Cortex of kidney (tissue), 1 donor: ENCODE measurements at places on chromosomes 6 and 20.

DNA sequence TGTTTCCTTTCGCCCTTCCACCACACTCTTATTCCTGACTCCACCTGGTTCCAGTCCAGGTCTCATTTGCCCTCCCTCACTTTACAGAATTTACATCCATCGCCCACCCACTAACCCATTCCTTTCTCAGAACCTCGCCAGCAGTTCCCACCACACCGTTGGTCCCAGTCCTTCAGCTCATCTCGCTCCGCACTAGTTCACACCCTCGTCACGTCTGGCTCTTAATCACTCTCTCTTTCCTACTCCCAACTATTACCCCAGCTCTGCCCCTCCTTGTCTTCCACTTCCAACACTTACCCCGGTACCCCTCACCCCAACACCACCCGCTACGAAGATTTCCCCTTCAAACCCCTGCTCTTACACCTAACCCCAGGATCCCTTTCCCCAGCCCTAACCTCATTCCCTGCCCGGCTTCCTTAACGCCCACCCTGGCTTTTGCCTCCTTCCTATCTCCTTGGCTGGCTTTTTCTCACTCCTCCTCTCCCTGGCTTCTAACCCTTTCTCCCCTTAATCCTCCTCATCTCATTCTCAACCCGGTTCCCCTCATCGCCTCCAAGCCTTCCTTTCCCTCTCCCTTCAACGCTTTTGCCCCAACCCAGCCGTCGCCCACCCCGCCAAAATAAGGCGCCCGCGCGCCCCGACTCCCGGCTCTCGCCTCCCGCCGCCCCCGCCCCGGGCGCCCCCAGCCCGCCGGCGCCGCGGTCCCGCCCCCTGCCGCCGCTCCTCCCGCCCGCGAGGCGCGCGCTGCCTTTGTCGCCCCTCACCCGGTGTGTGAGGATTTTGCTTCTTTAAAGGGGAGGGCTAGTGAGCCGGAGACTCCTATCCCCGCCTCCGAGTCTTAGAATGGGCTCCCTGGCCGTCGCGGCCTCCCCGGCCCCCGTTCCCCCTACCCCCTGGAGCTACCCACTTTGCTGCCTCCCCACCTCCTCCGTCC is 542 bp downstream of the USP49 start:
- DNase-seq, result no peak

DNA sequence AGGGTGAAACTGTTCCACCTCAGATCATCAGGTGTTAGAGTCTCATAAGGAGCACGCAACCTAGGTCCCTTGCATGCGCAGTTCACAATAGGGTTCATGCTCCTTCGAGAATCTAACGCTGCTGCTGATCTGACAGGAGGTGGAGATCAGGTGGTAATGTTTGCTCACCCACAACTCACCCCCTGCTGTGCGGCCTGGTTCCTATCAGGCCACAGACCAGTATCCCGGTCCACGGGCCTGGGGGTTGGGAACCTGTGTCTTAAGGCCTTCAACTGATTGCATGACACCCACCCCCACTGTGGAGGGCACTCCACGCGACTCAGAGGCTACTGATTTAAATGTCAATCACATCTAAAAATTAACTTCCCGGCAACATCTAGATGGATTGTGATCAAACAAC is 411.2 kb upstream of the SULF2 start:
- no peak for DNase-seq

GRCh38 chr20:52941808-52942207 is 30.4 kb upstream of the TSHZ2 start:
- no peak for DNase-seq

GRCh38 chr20:12203399-12203798 is 285.7 kb downstream of the BTBD3 start:
- no peak for DNase-seq

DNA sequence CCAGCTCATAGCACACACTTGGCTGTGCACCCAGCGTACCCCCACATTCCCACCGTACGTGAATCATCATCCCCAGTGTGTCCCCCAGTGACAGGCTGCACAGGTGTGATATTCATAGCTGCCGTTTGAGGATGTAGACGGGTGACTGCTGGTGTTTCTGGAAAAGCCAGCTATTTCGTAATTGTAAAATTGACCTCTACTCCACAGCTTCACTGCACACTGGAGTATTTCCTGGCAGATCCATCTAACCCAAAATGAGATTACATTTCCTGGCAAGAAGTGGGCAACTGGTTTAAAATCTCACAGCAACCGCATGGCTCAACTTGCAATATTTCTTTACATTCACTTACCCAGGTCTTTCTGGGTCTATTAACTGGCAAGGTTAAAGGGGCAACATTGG is 30.3 kb downstream of the CD83 start:
- DNase-seq, result no peak

GRCh38 chr6:128311944-128312570 is 208.3 kb downstream of the PTPRK start:
- no peak for DNase-seq

GRCh38 chr20:48422242-48422960 is 405.4 kb downstream of the PREX1 start:
- no peak for DNase-seq

- no peak for DNase-seq
Measured at GRCh38 chr20:64077876-64078551, 1.3 kb downstream of the RGS19 start.

GRCh38 chr20:8721098-8721497 is 347.8 kb upstream of the PLCB4 start:
- DNase-seq, result no peak

DNA sequence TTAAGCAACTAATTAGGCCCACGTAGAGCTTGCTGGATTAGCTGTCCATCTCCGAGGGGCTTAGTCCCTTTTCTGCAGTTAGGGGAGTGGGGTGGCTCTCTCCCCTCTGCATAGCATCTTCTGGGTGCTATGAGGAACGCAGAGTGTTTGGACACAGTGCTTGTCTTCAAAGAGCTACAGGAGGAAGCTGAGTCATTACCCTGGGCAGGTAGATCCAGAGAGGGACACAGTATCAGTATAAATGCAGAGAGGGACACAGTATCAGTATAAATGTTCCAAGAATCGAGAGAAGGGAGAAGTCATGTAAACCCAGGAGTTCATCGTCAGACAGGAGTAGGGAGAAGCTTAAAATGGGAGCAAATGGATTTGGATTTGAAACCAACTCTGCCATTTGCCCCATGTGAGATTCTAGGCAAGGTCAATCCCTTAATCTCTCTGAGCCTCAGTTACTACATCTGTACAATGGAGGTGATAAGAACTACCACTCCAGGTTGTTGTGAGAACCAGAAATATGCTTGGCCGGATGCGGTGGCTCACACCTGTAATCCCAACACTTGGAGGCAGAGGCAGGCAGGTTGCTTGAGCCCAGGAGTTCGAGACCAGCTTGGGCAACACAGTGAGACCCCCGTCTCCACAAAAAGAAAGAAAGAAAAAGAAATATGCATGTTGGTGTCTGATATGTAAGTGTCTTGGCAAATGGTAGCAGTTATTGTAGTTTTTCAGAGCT is 5.5 kb upstream of the GHRH start:
- no peak for DNase-seq

- no peak for DNase-seq
Measured at GRCh38 chr6:62452586-62452985, 166.6 kb upstream of the KHDRBS2 start.

GRCh38 chr20:5553194-5553815 is 196.9 kb upstream of the SHLD1 start:
- no peak for DNase-seq

- no peak for DNase-seq
Measured at GRCh38 chr20:51661609-51662178, 106.5 kb downstream of the ATP9A start.

- DNase-seq, result no peak
Measured at GRCh38 chr6:125810445-125810844, 19.7 kb downstream of the NCOA7 start.

- DNase-seq, result no peak
Measured at GRCh38 chr6:144053601-144054000, 41.8 kb downstream of the SF3B5 start.

GRCh38 chr6:134287859-134288537 is 29.9 kb downstream of the SGK1 start:
- DNase-seq, result no peak

DNA sequence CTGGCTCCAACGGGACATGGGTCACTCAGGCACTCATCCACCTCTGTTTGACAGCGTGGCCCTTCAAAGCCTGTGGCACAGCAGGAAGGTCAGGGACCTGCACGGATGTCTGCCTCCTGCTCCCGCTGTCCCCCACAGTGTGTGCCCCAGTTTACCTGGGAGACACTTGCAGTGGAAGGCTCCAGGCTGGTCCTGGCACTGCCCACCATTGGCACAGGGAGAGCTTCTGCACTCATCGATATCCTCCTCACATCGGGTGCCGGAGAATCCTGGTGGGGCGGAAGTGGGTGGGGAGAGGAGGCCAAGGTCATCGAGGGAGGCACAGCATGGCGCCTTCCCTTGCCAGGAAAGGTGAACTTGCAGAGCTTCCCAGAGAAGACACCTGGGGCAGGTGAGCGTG is 6.9 kb downstream of the NOTCH4 start:
- DNase-seq, result no peak

- no peak for DNase-seq
Measured at GRCh38 chr20:39072132-39072531, 110.0 kb downstream of the DHX35 start.

- no peak for DNase-seq
Measured at GRCh38 chr6:160116411-160116810, 5.2 kb upstream of the SLC22A1 start.

DNA sequence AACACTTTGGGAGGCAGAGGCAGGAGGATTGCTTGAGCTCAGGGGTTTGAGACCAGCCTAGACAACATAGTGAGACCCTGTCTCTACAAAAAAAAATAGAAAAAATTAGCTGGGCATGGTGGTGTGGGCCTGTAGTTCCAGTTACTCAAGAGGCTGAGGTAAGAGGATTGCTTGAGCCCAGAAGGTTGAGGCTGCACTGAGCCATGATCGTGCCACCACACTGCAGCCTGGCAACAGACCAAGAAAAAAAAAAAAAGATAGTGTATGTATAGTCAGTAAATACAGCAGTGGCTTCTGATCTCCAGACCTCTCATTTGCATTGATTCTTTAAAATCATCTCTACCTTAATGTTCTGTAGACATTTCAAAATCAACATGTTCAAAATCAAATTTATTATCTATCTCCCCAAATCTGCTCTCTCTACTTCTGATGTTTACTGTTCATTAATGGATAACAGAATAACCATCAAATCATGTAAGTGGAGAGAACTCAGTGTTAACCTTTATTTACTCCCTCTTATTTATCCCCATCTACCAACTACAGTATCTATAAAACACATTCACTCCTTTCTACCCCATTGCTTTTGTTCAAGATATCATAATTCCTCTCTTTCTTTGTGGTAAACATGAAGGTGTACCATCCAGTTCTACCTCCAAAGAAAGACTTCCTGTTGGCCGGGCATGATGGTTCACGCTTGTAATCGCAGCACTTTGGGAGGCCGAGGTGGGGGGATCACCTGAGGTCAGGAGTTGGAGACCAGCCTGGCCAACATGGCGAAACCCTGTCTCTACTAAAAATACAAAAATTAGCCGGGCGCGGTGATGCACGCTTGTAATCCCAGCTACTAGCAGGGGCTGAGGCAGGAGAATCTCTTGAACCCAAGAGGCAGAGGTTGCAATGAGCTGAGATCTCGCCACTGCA is 7.7 kb downstream of the PROCR start:
- no peak for DNase-seq

DNA sequence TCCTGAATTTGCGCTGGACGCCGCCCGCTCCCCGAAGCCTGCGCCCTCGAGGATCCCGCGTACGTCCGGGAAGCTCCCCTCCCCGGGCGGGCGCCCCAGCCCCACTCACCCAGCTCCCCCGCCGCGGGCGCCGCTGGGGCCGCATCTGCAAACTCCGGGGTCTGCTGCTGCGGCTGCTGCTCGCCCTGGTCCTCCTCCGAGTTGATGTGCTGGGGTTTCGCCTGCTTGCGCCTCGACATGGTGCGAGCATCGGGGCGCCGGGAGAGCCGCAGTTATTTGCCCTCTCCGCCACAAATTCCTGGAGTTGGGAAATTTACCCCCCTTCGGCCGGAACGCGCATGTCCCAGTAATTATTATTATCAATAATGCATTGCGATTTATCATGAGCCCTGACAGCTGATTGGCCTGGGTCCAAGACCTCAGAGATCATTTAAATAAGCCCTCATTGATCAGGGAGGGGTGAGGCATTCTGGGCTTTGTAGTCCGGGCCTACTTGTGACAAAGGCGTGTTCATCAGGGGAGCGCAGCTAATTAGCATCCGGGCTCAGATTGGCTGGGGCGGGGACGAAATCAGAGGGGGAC is at the start of gene SALL4:
TSS of gene SALL4 (minus strand) at position 352 of the 582 bp plus-strand sequence. CDS start at position 239, 113 bp downstream.
- no peak for DNase-seq

DNA sequence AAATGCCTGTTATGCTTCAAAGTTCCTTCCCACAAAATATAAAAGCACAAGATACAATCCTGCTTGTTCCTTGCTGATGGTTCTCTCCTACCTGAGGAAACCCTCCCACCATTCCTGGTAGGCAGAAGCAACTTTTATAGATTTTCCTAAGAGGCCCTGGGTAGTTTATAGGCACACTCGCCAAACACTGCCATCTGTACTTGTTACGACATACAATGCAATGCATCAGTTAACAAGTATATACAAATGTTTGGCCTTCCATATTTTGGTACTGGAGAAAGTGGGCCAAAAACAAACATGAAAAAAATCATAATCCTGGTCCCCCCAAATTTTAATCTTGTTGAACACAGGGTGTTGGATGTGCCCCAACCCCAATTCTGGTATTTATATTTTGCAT is 16.6 kb downstream of the MCM9 start:
- no peak for DNase-seq

DNA sequence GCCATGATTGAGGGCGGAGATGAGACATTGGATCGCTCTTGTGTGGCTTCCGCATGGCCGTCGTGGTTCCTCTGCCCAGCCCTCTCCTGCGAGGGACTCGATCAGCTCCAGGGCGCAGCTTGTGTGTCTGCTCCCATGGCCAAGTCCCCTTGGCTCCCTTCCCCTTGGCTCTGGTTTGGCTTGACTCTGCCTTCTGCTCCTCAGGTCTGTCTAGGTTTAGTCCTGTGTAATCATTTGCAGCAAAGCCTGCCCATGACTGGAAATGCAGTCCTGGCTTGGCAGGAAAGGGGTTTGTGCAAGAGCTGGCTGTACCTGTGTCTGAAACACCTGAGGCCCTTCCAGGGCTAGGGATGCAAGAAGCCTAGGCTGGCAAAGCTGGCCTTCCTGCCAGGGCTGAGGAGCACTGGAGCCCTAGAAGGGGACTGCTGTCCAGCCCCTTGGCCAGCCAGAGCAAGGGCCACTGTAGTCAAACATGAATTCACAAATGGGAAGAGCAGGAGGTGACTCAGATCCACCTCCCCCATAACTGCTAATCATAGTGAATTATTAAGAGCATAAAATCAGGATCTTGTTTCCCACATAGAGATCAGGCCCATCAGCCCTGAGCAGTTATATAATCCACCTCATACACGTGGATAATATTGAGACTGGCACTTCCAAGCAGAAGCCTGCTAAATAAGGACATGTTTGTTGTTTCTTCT is 196.8 kb downstream of the FARS2 start:
- DNase-seq, result no peak

- no peak for DNase-seq
Measured at GRCh38 chr6:96246563-96246962, 230.8 kb downstream of the FUT9 start.
